Pulmonary artery endothelial cell (primary cell): ENCODE measurements at places on chromosomes 5 and 9.

GRCh38 chr5:123429993-123430392 lies 6.8 kb upstream of the CEP120 start:
- DNase-seq = no peak

GRCh38 chr9:119436261-119436660 lies 67.0 kb upstream of the BRINP1 start:
- no peak for DNase-seq

DNA sequence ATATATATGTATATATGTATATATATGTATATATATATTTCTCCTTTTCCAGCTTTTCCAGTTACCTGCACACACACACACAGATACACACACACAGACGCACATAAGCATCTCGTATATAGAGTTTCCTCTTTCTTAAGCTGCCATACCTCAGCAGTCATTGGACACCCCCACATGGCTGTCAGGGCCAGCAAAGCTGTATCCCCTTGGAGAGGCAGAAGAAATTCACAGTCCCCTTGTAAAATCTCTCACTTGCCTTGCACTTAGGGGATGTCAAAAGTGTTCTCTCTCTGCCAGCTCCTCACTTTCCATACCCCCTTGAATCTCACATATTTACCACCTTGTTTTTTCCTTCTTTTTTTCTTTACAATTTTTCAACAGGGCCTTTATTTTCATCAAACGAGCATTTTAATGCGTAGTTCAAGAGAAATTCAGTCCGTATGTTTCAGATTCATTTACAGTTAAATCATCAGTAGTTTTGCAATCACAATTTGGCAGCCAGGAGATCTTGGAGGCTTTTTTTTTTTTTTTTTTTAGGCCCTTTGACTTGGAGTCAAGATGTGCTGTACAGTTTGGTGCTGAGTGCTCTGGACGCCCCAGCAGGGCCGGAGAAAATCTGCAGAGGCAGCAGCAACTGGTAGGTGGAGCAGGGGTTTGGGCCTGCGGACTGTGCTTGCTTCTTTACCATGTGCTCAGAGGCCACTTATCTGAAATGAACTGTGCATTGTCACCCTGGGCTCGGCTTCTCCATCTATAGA lies 244.9 kb upstream of the KLF4 start:
- no peak for DNase-seq

DNA sequence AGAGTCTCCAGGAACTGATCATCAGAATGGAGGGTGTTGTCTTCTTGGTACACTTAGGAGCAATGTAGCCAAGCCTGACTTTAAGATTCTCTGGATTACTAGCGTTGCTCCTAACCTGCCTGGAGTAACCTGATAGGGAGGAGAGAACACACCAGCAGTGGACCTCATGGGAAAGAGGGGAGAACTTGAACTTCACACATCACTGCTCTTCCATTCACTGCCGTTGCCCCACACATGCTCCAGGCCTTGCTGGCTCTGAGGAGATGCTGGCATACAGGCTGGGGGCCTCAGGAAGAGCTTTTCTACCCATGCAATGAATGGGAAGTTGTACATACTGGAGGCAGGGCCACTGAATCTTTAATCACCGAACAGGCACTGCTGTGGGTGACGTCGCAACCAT lies 60.3 kb upstream of the ADAMTS16 start:
- no peak for DNase-seq

DNA sequence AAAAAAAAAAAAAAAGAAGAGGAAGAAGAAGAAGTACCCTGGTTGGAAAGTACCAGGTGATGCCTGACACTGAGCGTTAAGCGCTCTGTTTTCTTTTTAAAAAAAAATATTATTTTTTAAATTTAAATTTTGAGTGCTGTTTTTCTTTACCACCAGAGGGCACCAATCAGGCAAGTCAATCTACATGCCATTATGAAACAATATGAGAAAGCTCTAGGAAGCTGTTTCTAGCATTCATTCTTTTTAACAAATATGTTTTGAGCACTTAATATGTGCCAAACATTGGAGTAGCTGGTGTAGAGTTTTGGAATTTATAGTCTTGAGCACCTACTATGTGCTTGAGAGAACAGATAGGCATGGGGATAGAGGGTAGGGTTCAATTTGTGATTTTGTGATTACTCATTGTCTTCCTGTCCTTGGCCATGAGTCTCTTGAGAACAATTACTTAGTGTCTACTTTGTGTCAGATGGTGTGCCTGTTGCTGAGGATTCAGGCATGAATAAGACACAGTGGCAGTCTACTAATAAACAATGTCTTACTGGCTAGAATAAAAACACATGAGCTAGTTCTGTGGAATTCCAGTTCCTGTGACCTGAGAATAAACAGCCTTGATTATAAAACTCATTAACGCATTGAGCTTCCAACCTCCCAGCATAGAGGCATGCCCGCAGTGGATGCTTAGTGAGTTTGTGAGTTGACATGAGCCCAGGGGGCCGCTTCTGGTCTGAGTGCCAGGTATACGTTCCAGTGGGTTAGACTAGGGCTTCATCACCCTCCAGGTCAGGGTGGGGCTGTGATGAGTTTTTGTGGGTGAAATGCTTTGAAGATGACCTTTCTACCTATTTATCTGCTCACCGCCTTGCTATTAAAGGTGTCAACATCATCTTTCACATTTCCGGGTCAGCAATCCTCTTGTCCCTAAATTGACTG lies 3.0 kb upstream of the UBE2R2 start:
- DNase-seq = peak; percentile 71

DNA sequence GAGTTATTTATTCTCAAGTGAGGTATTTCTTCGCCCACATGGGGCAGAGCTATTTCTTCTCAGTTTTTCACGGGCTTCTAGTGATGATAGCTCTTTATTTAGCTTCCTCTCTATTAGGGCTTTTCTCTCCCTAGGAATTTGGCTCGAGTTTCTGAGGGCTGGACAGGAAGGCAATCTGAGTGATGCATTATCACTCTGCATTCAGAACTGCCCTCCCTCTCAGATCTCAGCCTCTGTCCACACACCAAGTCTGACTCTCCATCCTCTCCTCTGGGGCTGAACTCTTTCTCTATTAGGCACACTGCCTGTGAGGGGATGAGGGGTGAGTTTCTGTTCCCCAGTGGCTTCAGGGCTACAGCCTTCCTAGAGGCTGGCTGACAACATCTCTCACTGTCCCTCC lies 14.9 kb upstream of the SCAMP1 start:
- DNase-seq = no peak

- no peak for DNase-seq
These were observed 64.6 kb upstream of the GRIA1 start for GRCh38 chr5:153425914-153426313.

- no peak for DNase-seq
These were observed 81.4 kb downstream of the SHC3 start for GRCh38 chr9:89097219-89097618.

GRCh38 chr9:93893899-93894690 lies 61.1 kb downstream of the BARX1 start:
- DNase-seq = no peak

- DNase-seq = no peak
These were observed 18.6 kb upstream of the RECK start for GRCh38 chr9:36018129-36018528.

- DNase-seq = no peak
These were observed 49.9 kb downstream of the USP20 start for GRCh38 chr9:129885018-129885669.

DNA sequence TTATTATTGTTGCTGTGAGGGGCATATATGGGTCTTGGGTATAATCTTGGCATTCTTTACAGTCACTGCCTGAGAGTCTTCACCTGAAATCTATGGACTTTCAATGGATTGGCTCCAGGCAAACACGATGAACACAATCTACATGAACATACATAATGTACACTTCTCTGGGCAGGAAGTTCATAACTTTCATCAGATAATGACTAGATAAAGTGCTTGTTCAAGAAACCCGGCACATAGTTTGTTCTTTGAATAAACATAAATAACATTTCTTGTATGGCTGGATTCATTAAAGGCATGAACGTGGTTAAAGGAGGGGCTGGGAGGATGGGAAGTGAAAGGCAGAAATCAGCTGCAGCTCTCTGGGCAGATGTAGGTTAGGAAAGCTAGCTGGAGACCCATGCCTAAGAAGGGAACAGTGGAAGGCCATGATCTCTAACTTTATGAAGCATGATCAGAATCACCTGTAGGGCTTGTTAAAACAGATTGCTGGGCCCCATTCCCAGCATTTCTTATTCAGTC lies 306.9 kb upstream of the EFNA5 start:
- no peak for DNase-seq

DNA sequence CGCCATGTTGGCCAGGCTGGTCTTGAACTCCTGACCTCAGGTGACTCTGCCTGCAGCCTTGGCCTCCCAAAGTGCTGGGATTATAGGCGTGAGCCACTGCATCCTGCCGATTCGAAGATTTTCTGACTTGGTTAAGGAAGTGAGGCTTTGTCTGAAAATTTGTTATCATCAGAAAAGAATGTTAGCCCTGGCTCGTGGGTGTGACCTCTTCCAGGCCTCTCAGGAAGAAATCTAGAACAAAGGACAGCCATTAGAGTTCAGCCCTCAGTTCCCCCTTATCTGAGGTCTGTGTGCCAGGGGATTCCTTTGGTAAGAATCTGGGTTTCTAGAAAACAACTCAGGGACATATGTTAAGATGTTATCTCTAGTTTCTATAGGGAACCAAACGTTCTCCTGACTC lies 6.2 kb downstream of the OR2S2 start:
- peak; percentile 83 for DNase-seq

DNA sequence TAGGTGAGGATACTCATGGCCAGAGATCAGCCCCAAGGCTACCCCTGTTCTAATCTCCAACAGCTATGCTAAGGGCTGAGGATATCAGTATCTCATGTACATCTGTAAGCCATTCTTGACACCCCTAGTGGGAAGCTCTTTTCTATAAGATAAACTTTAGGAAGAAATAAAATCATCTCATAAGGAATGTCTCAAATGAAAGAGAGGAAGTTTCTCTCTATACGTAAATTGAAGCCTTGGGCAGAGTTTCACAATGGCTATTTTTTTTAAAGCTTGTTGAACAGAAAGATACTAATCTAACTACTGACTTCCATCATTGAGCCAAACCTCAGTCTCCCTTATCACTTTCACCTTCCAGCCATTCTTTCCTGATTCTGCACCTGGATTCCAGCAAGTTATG lies 405.7 kb downstream of the PRR16 start:
- no peak for DNase-seq

DNA sequence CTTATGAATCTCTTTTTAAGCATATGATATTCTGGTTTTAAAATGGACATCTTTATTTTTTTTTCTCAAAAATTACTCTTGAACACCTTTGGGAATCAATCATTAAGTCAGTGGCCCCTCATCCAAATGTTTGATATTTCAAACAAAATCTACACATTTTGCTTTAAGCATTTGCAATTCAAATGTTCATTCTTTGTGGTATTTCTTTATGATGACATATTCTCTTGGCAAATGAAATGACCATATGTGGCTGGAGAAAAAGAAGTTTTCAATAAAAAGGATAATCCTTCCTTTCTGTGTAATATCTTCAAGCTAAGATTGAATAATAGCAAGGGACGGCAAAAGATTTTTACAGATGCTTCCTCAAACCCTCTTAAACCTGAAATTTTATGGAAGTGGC lies 420.8 kb downstream of the MTRR start:
- DNase-seq = no peak

- DNase-seq = no peak
These were observed 66.6 kb downstream of the NTRK2 start for GRCh38 chr9:84736081-84736480.

DNA sequence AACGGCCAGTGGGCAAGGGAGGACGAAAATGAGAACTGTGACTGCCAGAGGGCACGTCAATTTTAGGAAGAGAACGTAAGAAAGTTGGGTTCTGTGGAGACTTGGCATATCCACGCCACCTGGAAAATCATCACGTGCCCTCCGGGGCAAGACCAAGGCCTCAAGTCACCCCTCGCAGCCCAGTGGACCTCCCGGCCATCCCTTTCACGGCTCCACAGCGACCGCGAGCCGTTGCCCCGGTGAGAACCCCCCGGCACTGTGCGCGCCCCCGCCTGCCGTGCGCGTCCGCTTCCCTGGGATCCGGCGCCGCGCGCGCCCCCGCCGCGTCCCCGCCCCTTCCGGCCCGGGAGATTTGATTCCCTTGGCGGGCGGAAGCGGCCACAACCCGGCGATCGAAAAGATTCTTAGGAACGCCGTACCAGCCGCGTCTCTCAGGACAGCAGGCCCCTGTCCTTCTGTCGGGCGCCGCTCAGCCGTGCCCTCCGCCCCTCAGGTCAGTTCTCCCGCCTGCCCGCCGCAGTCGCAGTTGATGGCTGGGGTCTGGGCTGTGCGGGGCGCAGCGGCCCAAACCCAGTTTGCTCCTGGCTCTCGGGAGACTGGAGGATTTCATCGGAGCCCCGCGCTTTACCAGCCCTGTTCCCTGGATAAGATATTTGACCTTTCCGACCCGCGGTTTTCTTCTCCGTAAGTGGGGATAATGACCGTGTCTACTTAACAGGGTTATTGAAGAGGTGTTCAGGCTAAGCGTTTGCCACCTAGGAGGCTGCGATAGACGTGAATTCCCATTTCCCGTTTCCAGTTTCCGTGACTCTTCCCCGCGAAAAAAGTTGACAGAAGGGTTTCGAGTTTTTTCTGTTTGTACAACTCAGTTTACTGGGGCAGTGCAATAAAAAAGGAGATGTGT lies at the start of gene MELK:
MELK (plus strand) TSS at position 381 of the 904 bp plus-strand sequence. CDS start 8,787 bp downstream, outside the sequence.
- DNase-seq = no peak

DNA sequence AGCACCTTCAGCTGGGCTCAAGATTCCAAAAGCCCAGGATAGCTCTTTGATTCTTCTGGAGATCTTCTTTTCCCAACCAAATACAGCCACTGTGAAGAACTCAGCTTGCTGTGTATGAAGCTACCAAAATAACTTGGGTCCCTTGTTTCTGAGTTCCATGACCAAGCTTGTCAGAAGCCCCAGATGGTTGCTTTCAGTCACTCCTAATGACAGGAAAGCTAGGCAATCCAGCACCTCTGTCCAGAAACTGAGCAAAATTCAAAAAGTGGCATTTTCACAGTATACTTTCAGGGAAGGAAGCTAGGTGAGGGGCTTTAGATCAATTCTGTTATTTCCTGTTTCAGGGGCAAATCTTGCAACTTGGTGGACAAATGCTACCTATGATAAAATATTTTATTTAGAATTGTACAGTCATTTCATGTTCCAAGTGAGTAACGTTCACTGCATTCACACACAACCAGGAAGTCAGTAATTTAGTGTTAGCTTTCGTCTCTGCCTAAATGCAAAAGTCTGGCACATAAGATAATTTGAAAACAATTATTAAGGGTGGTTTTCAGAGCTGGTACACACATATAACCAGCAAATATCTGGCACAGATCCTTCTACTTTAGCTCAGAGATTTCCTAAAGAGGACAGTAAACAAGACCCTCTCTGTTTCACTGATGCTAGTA lies 330.1 kb downstream of the GLIS3 start:
- no peak for DNase-seq

GRCh38 chr5:167726642-167727041 lies 564.8 kb upstream of the WWC1 start:
- DNase-seq = no peak

GRCh38 chr9:15328946-15329345 lies 21.9 kb upstream of the TTC39B start:
- no peak for DNase-seq

- DNase-seq = no peak
These were observed 657.5 kb upstream of the DMAC1 start for GRCh38 chr9:8457055-8457454.

DNA sequence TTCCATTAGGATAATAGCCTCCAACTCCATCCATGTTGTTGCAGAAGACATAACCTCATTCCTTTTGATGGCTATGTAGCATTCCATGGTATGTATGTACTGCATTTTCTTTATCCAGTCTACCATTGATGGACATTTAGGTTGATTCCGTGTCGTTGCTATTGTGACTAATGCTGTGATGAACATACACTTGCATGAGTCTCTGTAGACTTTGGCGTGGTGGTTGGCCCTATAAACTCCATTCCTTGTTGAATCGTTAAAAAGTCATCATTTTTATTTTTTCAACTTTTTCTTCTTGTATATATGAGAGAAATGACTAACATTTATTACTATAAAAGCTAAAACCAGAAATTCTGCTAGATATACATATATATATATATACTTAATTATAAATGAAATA lies 1491.9 kb upstream of the CDH6 start:
- DNase-seq = no peak
